GF-D8 (cell line): ENCODE measurements at places on chromosomes 2 and 18.

DNA sequence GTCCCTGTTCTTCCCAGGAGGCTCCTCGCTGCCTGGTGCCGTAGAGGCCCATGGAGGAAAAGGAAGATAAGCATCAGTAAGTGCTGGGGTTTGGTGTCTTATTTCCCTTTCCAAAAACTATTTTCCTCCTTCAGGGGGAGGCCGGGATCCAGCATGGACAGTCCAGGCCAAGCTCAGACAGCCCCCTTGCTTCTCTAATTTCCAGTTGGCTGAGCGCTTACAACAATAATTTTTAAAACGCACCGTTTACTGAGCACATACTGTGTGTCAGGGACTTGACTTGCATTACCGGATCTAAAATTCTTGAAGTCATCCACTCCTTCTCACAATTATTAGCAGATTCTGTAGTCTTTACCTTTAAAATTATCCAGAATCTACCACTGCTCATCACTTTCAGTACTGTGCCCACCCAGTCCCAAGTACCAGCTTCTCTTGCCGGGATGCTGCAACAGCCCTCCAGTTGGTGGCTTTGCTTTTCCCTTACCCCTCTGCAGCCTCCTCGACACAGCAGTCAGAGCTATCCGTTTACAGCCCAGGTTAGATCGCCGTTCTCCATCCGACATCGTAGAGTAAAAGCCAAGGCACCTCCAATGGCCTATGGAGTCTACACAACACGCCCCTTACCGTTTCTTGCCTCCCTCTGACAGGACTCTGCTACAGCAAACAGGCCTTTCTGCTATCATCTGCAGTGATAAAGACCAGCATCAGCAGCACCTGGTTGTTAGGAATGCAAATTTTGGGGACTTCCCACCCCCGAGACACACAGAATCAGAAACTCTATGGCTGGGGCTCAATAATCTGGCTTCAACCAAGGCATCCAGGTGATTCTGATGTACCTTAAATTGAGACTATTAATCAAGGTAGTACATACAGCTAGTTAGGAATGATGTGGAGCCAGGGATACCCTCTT, 75.2 kb upstream of the TSPYL6 start:
- DNase-seq, result no peak

DNA sequence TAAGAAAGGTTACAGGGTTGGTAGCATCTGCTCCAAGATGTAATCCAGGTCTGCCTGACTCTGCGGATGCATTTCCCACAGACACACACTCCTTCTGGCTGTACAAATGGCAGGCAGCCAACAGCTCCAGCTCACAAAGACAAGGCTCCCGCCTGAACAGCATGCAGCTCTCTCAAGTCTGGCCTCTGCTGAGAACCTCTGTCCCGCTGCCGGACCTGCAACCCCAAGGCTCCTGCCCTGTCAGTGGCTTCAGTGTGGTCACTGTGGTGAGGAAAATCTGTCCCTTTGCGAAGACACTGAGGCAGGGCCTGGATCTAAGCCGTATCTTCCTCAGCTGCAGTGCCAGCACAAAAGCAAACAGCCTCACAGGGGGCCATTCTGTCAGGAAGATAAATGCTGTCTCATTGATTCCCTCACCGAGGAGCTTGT, 469.3 kb upstream of the MEX3C start:
- DNase-seq, result no peak

- DNase-seq, result no peak
Observed at GRCh38 chr2:38747007-38747424, 4.1 kb downstream of the SRSF7 start.

- DNase-seq, result no peak
Observed at GRCh38 chr2:16335604-16335930, 330.1 kb downstream of the CYRIA start.
